Activated CD4-positive, alpha-beta T cell treated with anti-CD3 and anti-CD28 coated beads, Interleukin-2, amount 10 ng/mL, durations not matched to agents 7 days and 5 days (primary cell): ENCODE measurements at places on chromosomes 7 and 10. TPM values are rescaled to one million over a fixed set of nuclear protein-coding genes. Genes with fewer than 3 reads are reported as not detected.

- DNase-seq = no peak
These were observed 154.9 kb upstream of the C7orf33 start for GRCh38 chr7:148435715-148436114.

DNA sequence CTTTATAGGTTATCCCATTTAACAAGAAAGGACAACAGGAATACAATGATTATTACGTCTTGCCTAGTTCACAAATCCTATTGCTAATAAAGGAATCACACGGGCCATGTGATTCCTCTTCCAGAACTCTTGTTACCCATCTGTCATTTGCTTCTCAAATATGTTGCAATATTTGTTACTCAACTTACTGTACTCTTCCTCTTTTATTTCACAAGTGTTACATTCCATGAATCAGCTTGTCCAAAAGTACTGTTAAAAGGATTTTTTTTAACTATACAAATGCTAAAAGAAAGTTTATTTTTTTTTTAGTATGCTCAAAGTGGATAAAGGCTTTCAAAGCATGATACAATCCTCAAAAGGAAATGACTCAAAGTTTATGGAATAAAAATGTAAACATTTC, 3.9 kb upstream of the CD36 start:
- no peak for DNase-seq

GRCh38 chr7:25642849-25643248, 414.6 kb upstream of the NPVF start:
- DNase-seq = no peak

DNA sequence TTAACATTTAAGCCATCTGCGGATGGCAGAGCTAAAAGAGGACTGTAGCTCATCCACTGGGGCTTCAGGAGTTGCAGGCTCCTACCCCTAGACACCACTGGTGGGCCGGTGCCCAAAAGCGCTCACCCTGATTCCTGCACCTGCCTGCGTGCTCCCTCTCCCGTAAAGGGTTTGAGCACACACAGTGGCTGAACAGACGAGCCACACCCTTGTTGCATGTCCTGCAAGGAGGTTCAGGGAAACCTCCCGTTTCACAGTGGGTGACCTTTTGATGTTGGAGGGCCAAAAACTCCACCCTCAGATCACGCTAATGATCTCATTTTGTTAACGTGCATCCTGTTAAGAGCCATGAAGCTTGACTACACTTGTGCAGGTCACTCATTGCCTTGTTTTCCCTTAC, 37.9 kb downstream of the SYPL1 start:
- no peak for DNase-seq

- DNase-seq = no peak
These were observed 178.5 kb downstream of the PTPRN2 start for GRCh38 chr7:158409120-158409519.

GRCh38 chr7:39293056-39293823, 273.0 kb upstream of the YAE1 start:
- no peak for DNase-seq

DNA sequence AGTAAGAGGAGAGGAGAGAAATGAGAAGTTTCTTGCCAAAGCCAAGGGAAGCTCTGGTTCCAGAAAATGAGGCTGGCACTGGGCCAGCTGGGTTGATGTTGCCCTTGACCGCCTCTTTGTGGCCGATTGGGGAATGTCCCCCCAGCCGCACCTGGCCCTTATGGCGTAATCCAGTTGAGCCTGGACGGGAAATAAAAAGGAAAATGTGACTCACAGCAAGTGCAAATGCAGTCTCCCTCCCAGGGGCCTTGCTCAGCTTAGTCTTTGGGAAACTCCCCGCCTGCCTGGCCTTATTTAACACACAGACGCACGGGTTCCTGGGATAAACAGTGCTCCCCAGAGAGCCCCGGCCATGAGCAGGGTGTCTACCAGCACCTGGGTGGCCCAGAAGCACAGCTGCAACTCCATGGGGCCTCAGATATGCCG, 174.8 kb downstream of the KIAA1217 start:
- DNase-seq = peak; percentile 8

DNA sequence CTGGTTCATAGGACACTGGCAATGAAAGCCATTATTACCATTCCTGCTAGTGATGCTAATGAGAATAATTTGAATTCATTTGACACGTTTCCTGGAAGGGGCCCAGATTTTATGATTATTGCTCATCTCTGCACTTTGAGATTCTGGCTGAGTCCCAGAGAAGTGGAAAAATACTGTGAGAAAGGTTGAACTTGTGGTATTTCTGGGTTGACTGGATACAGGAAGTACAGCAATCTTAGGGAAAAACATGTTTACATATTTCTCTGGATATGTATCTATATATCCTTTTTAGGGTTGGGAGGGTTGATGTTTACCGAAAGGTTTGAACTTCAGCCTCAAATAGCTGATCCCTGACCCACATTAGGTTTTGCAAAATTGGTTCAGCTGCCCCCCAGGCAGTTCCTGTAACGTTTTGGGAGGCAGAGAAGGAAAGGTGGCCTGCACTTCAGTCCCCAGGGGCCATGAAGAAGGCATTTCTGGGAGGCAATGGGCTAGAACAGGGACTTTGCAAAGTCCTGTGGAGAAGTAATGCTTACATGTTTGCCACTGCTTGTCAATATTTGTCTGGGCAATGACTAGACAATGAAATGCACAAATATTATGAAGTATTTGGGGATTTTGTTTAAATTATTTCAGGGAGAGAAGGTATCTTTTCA, 253.7 kb upstream of the PITRM1 start:
- no peak for DNase-seq

DNA sequence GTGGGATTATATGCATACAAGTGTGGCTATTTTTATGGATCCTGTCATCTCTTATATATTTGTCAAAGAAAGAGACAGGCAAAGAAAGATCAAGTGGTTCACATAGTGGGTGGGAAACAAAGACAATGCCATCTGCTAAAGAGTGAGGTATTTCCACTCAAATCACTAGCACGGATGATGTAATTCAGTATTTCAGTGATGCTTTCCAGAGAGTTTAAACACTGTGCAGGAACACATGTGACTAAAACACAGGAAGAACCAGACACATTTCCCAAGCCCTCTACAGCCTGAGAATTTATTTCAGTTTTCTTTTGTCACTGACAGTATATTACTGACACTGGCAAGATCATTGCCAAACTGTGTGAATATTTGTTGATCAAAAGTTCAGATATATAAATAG, 885.7 kb upstream of the CELF2 start:
- no peak for DNase-seq

- no peak for DNase-seq
These were observed 16.3 kb downstream of the CUL1 start for GRCh38 chr7:148715027-148715426.

DNA sequence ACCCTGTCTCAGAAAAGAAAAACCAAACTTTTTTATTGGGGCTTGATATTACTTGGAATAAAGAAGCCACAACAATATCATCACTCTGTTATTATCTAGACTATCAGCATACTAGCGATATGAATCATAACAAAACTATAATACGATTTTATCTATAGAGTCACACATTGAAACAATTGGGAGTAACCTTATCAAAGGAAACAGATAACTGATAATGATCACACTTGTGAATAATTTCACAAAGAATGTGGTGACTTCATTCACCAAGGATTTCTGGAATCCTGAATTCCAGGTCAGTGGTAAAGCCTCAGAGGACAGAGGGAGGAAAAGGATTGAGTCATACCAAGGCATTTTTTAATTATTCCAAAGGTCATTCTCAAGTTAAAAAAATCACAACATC, 32.1 kb upstream of the NMT2 start:
- DNase-seq = no peak

GRCh38 chr10:106771154-106771553, 393.4 kb downstream of the SORCS1 start:
- no peak for DNase-seq

DNA sequence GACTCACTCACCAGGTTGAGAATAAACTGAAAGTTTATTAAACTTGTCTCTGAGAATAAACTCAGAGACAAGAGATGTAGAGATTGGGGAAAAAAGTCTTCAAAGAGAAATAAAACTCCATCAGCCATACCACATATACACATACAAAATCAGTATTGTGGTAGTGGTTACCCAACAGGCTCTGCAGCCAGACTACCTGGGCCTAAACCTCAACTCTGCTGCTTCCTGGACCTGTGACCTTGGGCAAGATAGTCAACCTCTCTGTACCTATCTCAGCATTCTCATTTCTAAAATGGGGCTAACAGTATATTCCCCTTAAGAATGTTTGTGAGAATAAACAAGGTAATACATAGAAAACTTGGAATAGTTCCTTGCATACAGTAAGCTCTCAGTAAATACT, 15.3 kb downstream of the TPK1 start:
- peak; percentile 38 for DNase-seq

DNA sequence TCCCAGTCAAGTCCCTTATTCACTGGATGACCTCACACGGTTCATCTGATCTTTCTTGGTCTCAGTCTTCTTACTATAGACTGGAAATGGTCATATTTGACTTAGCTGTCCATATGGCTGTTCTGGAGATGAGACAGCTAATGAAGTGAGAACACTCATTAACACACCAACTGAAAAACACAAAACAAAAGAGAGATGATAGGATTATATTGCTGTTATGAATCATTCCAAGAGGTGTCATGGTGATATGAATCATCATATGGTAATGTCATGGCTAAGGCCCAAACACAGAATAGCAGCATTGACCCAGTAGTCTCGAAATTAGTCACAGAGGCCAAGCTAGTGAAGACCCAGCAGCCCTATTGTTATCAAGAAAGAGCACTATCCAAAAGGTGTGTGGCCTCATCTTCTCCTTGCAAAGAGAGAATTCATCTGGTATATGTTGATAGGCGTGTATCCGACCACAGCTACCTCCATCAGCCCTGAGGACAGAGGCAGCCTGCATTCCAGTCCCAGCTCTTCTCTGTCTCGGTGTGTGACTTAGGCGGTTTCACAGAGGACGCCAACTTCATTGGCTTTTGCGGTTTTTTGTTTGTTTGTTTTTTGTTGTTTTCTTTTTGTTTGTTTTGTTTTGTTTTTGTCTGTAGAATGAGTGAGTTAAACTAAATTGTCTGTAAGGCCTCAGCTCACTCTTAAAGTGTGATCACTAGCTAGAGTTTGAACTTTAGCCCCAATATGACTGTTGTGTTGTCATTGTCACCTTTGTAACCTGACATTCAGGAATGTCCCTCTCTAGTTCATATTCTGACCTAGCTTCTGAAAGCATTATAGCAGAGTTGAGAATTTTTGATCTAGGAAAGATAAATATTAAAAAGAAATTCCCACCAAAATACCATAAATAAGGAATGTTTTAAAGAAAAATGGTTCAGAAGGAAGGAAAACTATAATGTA, 97.4 kb upstream of the PDCD4 start:
- peak; percentile 47 for DNase-seq

GRCh38 chr7:116836048-116836447, 26.3 kb upstream of the CAPZA2 start:
- no peak for DNase-seq

Gene BLNK
- not detected for total RNA-seq

Gene VGF
- 0.15 TPM for total RNA-seq

Gene NKX2-3
- total RNA-seq = not detected
